Activated CD8-positive, alpha-beta T cell treated with anti-CD3 and anti-CD28 coated beads, Interleukin-2, amount 10 ng/mL, durations not matched to agents 7 days and 5 days (primary cell): ENCODE measurements at places on chromosomes 1 and 21. TPM values are rescaled to one million over a fixed set of nuclear protein-coding genes. Genes with fewer than 3 reads are reported as not detected.

- H3K27me3 ChIP-seq, result no peaks in the 10 kb centered on the region
- peaks cover 21% of the 10 kb centered on the region for H3K36me3 ChIP-seq
- peak; percentile 45 for DNase-seq
- peak within 1 kb of the TSS; percentile 70 for H3K27ac ChIP-seq
- H3K4me3 ChIP-seq, result peak within 1 kb of the TSS; percentile 84
Observed at GRCh38 chr21:36156815-36157670, at the start of gene DOP1B. Gene DOP1B, plus strand, starts transcription at chr21:36156824. Its CDS starts 7,910 bp downstream, at chr21:36164734.

GRCh38 chr1:152479792-152480595, 30.6 kb upstream of the LCE5A start:
- no peaks in the 10 kb centered on the region for H3K27me3 ChIP-seq
- no peak overlapping the region for H3K4me3 ChIP-seq
- peaks cover 3% of the 10 kb centered on the region for H3K36me3 ChIP-seq
- peaks cover 8% of the 10 kb centered on the region for H3K4me1 ChIP-seq

Gene LHX8
- not detected for total RNA-seq

DNA sequence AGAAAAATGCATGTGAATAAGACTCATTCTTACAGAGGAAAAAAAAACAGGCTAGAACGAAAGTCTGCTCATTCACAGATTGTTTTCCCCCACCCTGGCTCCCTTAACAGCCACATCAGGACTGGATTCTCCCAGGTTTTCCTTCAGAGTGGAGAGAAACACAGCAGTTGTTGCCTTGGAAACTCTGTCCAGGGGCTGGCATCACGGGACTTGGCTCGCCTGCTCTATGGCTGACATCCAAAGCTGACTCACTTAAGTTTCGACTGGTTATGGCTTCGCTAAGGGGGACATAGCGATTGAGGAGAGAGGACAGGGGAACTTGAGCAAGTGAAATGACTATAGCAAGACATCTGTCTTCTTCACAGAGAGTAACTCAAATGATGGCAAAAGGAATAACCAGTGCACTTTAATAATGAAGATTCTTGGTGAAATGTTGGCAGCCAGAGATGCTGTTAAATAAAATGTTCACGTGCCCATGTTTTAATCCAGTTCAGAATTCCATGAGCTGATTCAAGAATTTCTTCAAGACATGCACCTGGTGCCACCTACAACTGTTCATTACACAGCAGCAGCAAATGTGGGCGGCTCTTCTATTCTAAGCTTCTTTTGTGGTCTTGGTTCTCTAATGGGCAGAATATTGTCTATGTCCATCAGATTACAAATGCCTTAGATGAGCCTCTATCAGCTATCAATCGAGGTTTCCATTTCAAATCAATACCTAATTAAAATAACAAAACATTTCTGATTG, 21.8 kb downstream of the MIS18A start:
- no peak for DNase-seq
- H3K27me3 ChIP-seq, result peaks cover 3% of the 10 kb centered on the region
- H3K4me1 ChIP-seq, result peaks cover 1% of the 10 kb centered on the region
- H3K27ac ChIP-seq, result no peak overlapping the region
- no peaks in the 10 kb centered on the region for H3K36me3 ChIP-seq

Gene ZFP69
- total RNA-seq, result 2.7 TPM

Gene TIE1
- total RNA-seq, result 1.3 TPM

DNA sequence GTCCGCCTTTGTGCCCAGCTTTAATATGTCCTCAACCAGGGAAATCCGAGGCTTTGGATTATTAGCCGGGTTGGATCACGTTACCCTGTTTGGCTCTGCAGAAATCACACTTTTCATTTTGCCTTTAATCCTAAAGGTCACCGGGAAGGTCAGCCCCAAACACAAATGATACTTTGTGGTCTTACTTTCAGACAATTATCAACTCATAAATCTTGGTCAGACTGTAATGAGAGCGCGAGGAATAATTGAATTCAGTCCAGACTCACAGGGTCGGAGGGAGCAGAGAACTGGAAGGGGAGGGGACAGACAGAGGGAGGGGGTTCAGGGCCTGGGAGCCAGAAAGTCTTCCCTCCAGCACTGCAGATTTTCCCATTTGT, 91.7 kb upstream of the NFIA start:
- H3K36me3 ChIP-seq, result no peaks in the 10 kb centered on the region
- H3K4me1 ChIP-seq, result no peaks in the 10 kb centered on the region
- no peak overlapping the region for H3K27ac ChIP-seq
- no peak overlapping the region for H3K4me3 ChIP-seq

- no peak overlapping the region for H3K27ac ChIP-seq
- no peaks in the 10 kb centered on the region for H3K4me1 ChIP-seq
- no peaks in the 10 kb centered on the region for H3K36me3 ChIP-seq
Observed at GRCh38 chr1:55928576-55928975, 650.8 kb downstream of the PLPP3 start.

DNA sequence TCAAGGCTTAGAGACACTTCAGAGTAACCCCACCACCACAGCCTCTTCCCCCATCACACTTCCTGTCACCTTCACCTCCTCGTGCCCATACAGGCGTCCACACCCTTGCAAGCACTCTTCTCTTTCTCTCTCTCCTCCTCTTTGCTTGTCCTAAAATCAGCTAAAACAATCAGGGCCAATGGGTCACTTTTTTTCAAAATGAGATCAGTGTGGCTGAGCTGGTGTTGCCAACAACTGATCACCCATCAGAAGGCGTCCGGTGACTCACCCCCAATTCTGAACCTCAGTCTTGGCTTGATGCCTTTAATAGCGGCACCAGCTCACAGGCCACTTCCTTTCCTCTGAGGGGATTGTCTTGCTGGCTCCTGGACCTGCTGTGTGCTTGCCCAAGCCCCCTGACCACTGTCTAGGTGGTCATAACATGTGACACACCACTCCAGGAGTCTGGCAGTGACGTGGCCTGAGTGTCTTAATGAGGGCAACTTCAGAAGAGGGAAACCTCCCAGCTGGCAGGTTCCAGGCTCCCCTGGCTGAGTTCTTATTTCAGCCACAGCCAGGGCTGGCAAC, 1.6 kb downstream of the DRAXIN start:
- H3K36me3 ChIP-seq, result peaks cover 1% of the 10 kb centered on the region
- peak; percentile 74 for DNase-seq
- peaks cover 35% of the 10 kb centered on the region for H3K27me3 ChIP-seq
- H3K4me3 ChIP-seq, result peak overlapping the region; percentile 71
- peak overlapping the region; percentile 91 for H3K27ac ChIP-seq
- H3K4me1 ChIP-seq, result peaks cover 45% of the 10 kb centered on the region

Gene CAMTA1
- total RNA-seq, result 43.3 TPM

DNA sequence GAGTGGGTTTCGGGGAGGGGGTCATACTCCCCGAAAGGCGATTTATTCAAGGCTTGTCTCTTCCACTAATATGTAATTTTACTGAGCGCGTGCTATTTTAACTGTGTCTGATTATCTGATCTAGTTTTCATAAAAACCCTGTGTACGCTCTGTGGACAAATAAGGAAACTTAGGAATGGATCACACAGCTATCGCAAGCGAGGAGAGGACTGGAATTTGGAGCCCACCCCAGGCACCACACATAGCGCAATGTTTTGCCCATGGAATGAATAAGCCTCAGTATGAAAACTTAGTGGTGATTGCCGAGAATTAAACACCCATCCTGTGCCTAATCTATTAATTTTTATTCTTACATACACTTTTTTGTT, 9.8 kb upstream of the RAB42 start:
- no peaks in the 10 kb centered on the region for H3K27me3 ChIP-seq
- peaks cover 40% of the 10 kb centered on the region for H3K36me3 ChIP-seq
- H3K4me3 ChIP-seq, result peak overlapping the region; percentile 94

GRCh38 chr21:41634858-41635257, 126.9 kb upstream of the TMPRSS2 start:
- peaks cover 10% of the 10 kb centered on the region for H3K27me3 ChIP-seq
- no peaks in the 10 kb centered on the region for H3K36me3 ChIP-seq
- DNase-seq, result no peak
- H3K27ac ChIP-seq, result no peak overlapping the region
